Activated CD4-positive, alpha-beta T cell treated with anti-CD3 and anti-CD28 coated beads, Interleukin-2, amount 10 ng/mL, durations not matched to agents 24 days and 14 days (primary cell): ENCODE measurements at places on chromosomes 7 and 10. TPM values are rescaled to one million over a fixed set of nuclear protein-coding genes. Genes with fewer than 3 reads are reported as not detected.

C10orf53 gene
- total RNA-seq: not detected in 2 replicates

HSPA12A gene
- total RNA-seq: 0.05 TPM in 1 of 2 replicates, not detected in the other

PILRA gene
- 9.8 and 11.6 TPM in 2 replicates for total RNA-seq

AKR1E2 gene
- total RNA-seq: 6.6 and 7.9 TPM in 2 replicates

GRCh38 chr7:67773081-67773480 lies 776.4 kb downstream of the TYW1 start:
- no peak overlapping the region for H3K27ac ChIP-seq
- no peaks in the 10 kb centered on the region for H3K27me3 ChIP-seq
- H3K4me3 ChIP-seq: no peak overlapping the region
- no peaks in the 10 kb centered on the region for H3K36me3 ChIP-seq
- H3K4me1 ChIP-seq: no peaks in the 10 kb centered on the region

DNA sequence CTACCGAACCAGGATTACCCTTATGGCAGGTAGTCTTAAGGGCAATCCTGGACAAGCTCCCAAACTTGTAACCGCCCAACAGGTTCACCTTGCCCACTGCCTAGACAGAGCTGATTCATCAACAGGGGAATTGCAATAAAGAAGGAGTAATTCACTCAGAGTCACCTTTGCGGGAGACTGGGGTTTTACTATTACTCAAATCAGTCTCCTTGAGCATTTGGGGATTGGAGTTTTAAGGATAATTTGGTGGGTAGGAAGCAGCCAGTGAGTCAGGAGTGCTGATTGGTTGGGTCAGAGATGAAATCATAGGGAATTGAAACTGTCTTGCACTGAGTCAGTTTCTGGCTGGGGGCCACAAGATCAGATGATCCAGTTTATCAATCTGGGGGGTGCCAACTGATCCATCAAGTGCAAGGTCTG lies 25.3 kb downstream of the HK1 start:
- H3K36me3 ChIP-seq: no peaks in the 10 kb centered on the region
- H3K27me3 ChIP-seq: peaks cover 10% of the 10 kb centered on the region
- peaks cover 2% of the 10 kb centered on the region for H3K4me1 ChIP-seq
- no peak overlapping the region for H3K4me3 ChIP-seq
- no peak overlapping the region for H3K27ac ChIP-seq

GRCh38 chr10:88386821-88387773 lies 196.0 kb downstream of the RNLS start:
- H3K27ac ChIP-seq: no peak overlapping the region
- no peak overlapping the region for H3K4me3 ChIP-seq
- H3K36me3 ChIP-seq: peaks cover 7% of the 10 kb centered on the region
- DNase-seq: peak; percentile 65
- H3K27me3 ChIP-seq: no peaks in the 10 kb centered on the region

GRCh38 chr7:35289376-35289775 lies 35.5 kb upstream of the TBX20 start:
- H3K27ac ChIP-seq: no peak overlapping the region
- DNase-seq: no peak
- no peaks in the 10 kb centered on the region for H3K4me1 ChIP-seq
- H3K4me3 ChIP-seq: no peak overlapping the region
- no peaks in the 10 kb centered on the region for H3K36me3 ChIP-seq
